ENCODE measurements at places on chromosomes 3 and 15.

- DNase-seq = no peak
These were observed 1.4 kb upstream of the SEMA6D start for GRCh38 chr15:47715856-47716445.

GRCh38 chr15:88401996-88402656 is 65.1 kb downstream of the MRPL46 start:
- no peak for DNase-seq

DNA sequence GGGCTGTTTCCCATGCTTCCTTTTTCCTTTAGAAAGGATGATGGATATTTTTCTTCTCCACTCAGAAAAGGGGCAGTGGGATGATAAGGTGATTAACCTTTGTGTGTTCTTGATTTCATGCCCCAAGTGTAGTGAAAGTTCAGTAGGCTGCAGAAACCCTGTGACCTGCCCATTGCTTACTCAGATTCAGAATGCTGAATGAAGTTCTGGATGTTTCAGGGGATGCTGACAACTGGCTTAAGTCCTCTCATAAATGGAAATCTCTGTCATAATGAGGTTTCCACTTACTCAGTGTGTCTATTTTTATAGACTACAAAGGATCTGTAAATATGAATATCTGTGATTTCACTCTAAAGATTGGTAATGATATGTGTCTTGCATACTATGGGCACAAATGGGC is 471.3 kb upstream of the TPRG1 start:
- no peak for DNase-seq

- no peak for DNase-seq
These were observed 221.7 kb upstream of the TLE3 start for GRCh38 chr15:70319466-70319865.

DNA sequence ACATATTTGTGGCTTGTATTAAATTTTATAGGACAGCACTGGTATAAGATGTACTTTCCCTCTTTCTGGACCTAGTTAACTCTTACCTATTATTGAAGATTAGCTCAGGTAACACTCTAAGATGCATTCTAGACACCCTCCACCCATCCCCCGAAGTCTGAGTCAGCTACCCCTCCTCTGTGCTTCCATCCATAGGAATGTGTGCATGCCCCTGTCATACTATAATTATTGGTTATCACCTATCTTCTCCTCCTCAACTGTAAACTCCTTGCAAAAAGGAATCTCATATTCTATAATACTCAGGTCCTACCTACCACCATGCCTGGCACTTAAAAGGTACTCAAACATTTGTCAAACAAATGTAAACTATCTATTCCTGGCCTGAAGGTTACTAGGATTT is 3.0 kb downstream of the PEAK1 start:
- no peak for DNase-seq

DNA sequence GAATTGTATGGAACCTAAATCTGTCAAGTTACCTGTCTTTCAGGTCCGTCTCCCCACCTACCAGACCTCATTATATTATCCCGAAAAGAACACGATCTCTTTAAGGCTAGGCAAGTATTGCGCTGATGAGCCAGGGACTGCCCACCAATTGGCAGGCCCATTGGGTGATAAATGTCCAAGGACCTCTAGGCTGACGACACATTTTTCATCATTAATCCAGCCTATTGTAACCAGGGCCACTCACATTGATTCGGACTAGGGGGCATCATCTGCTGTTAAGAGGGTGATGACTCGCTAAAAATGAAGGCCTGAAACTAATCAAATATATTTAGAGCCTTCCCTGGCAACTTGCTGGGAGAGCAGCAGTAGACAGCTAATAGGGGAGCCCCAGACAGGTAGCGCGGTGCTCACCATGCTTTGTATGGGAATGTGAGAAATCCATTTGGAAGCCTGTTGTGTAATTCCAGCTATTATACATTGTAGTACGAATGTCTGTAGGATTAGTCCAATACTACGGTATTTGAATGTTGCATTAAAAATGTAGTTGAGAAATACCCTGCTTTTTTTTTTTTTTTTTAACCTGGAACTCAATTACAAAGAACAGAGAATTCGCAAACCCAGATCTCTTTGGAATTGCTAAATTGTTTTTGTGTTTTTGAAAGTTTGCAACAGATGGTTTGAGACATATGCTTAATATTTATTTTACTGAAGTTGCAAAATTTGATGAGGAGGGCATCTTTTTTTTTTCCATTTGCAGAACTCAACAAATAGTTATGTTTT is 156.1 kb downstream of the ROBO2 start:
- DNase-seq = no peak

DNA sequence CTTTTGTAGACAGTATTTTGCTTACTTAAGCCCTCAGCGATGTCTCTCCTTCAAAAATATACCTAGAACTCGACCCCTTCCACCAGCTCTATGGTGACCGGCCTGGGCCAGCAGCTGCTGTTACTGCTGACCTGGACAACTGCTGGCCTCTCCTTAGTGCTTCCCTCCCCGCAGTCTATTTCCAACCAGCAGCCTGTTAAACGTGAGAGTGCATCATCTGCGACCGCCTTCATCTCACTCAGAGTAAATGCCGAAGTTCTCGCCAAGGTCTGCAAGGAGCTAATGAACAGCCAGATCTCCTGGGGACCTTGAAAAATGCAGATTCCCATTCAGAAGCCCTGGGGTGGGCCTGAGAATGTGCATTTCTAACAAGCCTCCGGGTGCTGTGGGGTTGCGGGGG is 86.7 kb downstream of the RPLP1 start:
- no peak for DNase-seq

DNA sequence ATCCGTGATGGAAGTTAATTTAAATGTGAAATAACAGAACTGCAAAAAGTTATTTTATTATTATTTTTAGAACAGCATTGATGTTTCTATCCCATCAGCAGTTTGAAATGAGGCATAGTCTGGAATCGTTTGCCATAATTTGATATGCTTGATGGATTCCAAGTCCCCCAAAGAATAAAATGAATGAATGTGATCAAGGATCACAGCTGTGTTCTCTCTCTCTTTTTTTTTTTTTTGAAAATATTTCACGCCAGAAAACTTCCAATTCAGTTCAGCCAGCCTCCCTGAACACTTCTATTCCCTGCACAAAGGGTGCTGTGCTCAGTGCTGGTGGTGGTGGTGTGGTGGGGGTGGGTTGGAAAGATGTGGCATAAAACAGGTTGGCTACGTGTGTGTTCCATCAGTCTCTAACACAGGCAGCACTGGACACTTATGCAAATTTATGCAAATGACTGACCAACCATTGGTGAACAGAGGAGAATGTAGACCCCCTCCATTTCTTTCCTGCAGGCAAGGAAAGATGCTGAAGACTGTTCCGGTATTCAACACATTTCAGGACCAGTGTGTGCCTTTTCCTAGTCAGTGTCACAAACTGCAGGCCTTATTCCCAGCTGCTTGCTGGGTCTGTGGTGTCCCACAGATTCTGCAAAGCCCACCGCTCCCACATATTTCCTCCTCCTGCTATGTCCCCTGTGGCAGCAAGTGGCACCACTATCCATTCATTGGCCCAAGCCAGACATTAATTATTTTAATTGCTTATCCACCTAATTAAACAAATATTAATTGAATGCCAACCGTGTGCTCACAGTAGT is 10.6 kb downstream of the ARNT2 start:
- DNase-seq = no peak
